ENCODE measurements at places on chromosomes 12 and 14.
A peak's percentile ranks its signal among the peaks of the same experiment; 100 is the strongest.

DNA sequence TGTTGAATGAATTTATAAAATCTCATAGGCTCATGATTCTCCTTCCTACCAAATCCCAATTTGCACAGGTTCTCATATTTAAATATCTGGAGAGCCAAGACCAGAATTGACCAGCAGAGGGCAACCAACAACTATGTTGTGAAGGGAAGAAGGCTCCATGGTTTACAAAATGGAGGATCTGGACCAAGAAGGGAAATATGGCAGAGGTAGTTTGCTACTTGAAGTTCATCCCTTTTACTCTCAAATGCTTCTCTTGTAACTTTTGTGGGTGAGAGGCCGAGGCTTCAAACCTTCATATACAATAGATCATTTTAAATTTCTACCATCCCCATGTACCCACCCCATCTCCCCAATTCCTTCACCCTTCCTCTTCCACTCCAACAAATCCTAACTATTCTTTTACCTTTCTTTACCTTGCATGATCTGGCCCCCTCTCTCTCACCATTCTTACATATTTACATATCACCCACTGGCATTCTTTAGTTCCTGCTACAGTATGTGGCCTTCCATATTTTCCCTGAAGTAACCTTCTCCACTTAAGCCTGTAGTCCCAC, 3.8 kb upstream of the SMARCC2 start:
- DNase-seq = peak; percentile 58

DNA sequence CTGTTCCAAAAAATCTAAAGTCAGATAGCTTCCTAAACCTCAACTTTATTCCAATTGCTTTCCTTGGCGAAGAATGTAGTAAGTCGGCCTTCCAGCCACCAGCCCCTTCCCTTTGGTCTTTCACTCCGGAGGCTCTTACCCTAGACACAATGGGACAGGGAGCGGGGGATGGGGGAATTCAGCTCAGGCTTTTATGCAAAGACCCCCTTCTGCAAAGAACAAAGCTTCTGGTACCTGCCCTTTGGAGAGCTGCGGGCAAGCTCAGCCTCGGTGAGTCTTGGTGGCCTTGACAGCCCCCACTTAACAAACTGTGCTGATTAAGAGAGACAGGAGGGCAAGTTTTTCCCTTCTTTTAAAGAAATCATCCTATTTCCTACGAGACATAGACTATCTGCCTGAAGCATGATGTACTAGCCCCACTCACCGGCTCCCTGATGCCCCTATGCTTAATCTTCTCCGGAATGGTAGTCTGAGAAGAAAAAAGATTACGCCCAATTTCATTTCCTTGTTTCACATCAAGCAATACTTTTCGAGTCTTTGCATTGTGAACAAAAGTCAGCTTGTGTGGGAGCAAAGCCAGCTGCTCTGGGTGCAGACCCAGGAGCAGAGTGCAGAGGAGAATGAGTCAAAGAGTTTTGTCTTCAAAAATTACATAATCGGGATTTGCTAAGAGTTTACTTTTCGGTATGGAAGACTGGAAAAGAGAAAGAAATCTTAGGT, 1.5 kb upstream of the NANOG start:
- no peak for DNase-seq

- DNase-seq = no peak
These were observed 357.5 kb downstream of the FSCB start for GRCh38 chr14:44149597-44149996.

DNA sequence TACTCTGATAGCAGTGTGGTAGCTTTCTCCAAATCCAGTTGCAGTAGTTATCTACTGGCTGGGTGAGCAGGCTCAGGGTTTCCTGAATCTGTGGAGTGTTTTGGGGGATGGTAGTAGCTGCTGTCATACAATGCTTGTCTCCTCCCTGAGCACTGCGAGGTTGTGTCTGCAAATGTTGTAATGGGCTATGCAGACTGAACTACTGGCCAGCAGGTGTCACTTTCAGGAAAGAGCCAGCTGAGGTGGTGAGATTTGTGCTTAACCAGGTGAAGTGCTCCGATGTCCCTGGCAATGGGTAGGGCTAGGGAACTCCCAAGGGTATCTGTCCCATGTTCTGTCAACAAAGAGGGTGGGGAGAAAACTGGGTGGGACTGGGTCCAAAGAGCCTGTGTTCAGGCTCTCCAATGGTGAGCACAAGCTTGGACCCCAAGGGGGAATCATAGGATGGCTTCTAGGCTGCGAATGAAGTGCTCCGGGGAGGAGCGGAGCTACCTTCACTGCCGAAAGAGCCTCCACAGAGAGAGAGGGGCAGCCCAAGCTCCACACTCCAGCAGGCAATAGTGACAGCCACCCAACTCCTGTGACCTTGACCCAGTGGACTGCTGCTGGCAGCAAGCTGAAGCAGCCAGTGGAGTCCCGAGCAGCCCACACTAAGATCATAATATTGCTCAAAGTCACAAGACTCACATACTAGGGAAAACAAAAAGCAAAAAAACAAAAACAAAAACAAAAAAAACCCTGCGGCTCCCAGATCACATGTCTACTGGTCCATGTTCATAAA, 1324.0 kb upstream of the USP15 start:
- DNase-seq = no peak

- DNase-seq = no peak
These were observed 59.8 kb downstream of the SERPINA3 start for GRCh38 chr14:94671870-94672444.

DNA sequence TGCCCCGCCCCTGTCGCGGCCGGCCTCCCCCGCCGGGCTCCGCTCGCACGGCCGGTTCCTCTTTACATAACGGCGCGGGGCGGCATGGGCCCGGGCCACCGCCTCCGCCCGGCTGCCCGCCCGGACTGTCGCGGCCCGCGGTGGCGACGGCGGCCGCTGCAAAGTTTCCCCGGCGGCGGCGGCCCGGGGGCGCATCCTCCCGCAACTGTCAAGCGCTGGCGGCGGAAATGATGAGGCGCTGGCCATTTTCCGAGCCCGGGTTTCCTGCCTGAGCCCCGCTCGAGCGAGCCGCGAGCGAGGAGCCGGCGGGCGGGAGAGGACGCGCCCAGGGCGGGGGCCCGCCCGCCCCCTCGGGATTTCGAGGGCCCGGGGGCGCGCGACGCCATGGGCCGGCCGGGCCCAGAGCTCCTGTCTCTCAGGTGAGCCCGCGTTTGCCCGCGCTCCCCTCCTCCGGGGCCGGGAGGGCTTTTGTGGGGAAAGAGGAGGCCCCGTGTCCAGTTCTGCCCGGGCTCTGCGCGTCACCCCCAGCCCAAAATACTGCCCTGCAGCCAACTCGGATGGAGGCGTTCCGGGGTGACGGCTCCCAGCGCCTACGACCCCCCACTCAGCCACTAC, at the start of gene SH2B3:
Gene SH2B3 (plus strand): TSS at position 65 of the 615 bp plus-strand sequence. CDS start 12,223 bp downstream, outside the sequence.
- DNase-seq = no peak

- DNase-seq = no peak
These were observed 451.7 kb downstream of the TMEM117 start for GRCh38 chr12:44287545-44287944.

DNA sequence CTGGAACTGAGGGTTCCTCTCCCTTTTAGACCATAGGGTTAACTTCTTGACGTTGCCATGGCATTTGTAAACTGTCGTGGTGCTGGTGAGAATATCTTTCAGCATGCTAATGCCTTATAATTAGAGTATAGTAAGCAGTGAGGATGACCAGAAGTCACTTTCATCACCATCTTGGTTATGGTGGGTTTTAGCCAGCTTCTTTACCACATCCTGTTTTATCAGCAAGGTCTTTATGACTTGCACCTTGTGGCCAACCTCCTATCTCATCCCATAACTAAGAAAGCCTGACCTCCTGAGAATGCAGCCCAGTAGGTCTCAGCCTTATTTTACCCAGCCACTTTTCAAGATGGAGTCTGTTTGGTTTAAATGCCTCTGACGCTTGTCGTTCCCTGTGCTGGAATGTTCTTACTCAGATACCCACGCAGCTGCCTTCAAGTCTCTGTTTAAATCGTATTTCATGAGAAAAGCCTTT, 44.2 kb downstream of the BBS10 start:
- no peak for DNase-seq
